ENCODE measurements at places on chromosomes 11 and 22.

GRCh38 chr11:123413636-123414035, 16.4 kb upstream of the GRAMD1B start:
- DNase-seq = no peak

DNA sequence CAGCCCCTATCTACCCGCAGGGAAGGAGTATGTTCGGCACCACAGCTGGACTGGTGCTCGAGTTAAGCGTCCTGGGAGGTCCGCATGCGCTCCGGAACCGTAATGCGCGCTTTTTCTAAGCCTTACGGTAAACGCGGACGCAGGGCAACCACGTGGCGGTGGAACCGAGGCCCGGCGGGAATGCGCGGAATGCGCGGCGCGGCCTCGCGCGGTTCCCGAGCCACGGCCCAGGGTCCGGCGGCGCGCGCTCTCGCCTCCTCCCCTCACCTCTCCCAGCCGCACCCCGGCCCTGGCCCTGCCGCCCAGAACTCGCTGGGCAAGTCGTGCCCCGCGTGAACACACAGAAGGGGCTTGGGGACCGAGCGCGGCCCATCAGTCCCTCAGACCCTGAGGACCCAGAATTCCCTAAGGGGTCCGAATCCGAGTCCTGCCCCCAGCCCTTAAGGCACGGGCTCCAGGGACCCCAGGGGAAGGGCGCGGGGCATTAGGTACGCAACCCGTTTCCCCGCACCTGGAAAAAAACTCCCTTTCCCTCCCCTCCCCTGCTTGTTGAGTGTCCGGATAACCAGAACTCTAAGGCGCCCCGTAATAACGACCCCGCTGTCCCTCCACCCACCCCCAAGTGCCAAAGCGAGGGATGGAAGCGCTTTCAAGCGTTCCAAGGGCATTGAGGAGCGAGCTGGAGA, 4.3 kb upstream of the CCND1 start:
- peak; percentile 96 for DNase-seq

GRCh38 chr11:111845276-111846028, 25.9 kb downstream of the ALG9 start:
- no peak for DNase-seq

- DNase-seq = peak; percentile 28
These were observed 134.1 kb downstream of the GRIK4 start for GRCh38 chr11:120645639-120646038.

GRCh38 chr11:10208131-10208575, 85.9 kb downstream of the SBF2 start:
- peak; percentile 54 for DNase-seq

GRCh38 chr11:63764340-63764678, 4.3 kb downstream of the ZFTA start:
- no peak for DNase-seq

DNA sequence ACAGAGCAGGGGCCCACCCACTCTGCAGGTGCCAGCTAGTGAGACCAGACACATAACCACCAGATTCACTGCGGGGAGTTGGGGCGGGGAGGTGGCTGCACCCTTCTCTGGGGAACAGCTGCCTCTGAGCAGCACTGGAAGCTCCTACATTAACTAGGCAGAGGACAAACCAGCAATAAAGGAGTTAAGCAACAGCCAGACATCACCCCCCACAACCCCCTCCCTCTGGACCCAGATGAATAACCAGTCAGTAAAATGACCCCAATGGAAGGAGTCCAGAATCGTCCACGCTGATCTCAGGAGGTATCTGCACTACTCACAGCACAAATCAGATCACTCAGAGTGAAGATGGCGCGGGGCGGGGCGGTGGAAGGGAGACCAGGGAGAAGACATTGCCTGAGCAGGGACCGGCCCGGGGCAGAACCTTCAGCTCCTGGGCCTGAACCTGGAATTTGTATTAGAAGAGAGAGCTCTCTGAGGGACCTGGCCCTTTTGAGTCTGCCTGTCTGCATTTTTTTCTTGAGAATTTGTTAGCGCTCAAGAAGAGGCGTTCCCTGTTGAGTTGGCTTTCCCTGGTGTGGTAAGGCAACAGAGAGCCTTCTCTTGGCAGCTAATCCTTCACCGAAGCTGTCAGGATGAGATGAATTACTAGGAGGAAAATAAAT, 125.5 kb upstream of the NCAM1 start:
- no peak for DNase-seq

DNA sequence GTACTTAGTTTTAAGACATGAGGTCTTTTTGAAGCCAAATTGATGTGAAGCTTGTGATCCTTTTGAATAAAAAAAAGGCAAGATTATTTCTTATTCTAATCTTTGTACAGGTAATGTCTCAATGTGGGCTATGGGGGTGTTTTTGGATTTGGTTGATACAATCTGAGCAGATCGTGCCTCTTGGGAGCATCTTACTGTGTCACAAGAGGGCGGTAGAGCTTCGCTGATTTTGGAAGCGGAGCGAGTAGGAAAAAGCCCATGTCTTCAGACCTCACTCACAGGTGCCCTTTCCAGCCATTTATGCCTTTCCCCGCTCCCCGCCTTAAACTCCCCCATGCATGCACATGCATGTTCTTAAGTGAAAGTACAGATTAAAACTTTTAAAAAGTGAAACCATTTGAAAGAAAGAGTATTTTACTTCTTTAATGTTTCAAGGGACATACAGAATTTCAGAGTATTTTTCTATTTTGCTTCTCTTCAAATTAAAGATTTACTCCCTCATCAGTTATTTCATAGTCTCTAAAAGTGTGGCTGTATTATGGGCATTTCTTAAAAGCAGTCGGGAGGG, 18.8 kb downstream of the DDX25 start:
- peak; percentile 85 for DNase-seq

DNA sequence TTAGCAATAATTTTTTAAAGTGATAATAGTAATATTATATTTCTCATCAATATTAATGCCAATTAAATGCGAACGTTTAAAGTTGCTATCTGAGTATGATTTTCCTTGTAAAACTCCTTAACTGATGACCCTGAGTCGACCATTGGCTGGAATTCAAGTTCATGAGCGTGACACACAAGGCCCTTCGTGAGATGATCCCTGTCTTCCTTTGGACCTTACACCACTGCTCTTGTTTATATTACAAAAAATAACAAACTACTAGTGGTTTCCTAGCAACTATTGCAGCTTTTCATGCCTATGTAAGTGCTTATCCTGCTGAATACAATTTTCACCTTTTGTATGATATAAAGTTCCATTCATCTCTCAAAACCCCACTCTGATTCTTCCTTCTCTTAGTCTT, 752.9 kb downstream of the CNTN5 start:
- peak; percentile 50 for DNase-seq

- DNase-seq = no peak
These were observed 65.3 kb upstream of the LINC01488 start for GRCh38 chr11:69416143-69416515.

GRCh38 chr11:70886676-70887541, 365.5 kb downstream of the SHANK2 start:
- DNase-seq = no peak

- no peak for DNase-seq
These were observed 507.1 kb upstream of the CCDC90B start for GRCh38 chr11:83793310-83793709.

DNA sequence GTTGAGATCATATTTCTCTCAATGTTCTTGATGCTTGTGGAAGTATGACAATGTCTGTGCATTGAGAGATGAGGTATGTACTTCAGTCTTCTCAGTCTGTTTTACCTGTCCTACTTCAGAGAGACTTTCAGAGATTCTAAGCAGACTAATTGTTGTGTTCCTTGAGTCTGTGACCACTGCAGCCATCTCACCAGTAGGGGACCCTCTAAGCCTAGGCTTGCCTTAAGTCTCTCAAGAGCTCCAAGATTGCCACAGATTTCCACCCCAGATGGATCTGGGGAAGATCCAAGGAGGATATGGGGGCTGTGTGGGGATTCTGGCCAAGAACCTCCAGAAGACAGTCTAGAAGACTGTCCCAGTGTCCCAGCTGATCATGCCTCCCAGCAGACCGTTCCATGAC, 179.9 kb upstream of the PLET1 start:
- no peak for DNase-seq

- no peak for DNase-seq
These were observed 60.1 kb upstream of the ZC3H12C start for GRCh38 chr11:110032957-110033570.

DNA sequence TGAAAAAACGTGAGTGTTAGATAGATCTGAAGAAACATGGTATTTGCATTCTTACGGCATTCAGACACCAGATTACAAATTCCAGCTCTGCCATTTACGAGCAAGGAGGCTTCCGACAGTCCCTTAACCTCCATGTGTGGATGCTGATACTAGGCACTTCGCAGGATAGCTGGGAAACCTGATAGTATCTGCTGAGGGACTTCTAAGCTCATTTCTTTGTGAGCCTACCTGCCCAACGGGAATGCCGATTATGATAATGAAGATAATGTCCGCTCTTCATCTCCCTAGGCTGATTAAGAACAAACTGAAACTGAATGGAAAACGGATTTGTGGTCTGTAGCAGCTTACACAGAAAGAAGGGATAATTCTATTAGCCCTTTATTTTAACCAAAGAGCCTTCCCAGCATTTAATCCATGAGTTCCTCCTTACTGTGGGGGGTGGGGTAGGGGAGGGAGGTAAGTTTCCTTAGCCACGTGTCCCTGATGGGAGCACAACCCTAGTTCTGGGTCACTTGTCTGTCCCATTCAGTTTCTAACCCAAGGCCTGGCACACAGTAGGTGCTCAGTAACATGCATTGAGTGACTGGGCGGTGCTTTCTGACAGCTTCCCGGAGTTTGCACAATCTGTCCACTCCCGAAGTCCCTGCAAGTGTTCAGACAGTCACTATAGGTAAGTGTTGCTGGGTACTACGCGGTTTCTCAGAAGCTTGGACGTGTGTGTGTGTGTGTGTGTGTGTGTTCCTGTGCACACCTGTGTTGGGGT, 39.2 kb downstream of the CD6 start:
- no peak for DNase-seq

- peak; percentile 34 for DNase-seq
These were observed 50.1 kb downstream of the RELT start for GRCh38 chr11:73426219-73426850.

GRCh38 chr11:129612447-129612961, 203.1 kb upstream of the TMEM45B start:
- DNase-seq = no peak

DNA sequence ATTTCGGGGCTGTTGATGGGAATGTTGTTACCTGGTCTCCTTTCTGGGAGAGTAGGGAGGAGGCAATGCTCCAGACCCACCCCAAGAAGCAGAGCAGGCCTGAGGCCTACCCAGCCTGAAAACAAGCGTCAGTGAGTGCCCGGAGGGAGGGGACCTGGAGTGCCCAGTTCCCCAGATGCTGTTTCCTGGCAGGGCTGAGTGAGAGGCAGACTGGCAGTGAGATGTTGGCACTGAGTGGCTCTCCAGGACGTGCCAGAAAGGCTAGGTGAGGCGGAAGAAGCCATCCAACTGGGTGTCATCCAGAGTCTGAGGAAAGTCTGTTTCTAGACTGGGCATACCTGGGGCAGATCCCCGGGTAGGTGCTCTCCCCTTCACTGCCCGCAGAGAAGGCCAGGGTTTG, 1.3 kb downstream of the POU2F3 start:
- DNase-seq = no peak

DNA sequence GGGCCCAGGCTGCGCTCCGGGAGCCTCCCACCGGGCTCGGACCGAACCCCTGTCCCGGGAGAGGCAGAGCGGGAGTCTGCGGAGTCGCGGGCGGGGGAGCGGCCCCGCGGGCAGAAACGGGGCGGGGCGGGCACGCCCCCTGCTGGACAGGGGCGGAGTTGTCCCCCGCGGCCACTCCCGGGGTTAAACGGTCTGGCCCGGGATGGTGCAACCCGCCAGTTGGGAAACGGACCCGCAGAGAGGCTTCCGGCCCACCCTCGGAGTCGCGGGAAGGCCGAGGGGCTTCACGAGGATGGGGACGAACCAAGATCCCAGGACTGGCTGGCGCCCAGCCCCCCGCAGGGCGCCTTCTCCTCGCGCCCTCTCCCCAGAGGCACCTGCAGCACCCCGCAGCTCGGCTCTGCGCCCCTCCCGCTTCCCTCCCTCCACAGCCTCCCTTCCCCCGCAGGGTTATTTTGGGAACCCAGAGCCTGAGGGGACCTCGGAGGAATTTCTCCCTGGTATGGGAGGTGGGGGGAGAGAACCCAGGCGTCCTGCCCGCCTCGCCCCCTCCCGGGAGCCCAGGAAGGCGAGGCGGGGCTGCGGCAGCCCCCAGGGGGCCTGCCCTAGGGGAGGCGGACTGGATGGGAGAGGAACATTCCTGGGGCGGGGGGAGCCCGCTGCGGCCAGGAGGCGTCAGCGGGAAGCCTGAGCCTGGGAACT, 902 bp downstream of the RASGRP2 start:
- DNase-seq = peak; percentile 65

DNA sequence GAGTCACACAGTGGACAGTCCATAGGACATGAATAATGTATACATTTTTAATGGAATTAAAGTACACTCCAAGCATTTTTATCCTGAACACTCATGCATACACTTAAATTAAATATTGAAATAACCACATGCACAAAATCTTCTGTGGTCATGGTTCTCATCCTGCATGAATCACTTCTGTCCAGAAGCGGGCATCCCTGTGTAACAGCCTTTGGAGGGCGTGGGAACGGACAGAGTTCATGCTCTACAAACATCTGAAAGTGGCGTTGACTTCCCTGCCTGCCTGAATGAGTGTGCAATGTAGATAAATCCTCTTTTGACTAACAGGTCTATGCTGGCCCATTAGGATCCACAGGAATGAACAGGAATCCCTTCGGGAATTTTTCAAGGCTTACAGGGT, 780.2 kb downstream of the BRD1 start:
- DNase-seq = no peak

DNA sequence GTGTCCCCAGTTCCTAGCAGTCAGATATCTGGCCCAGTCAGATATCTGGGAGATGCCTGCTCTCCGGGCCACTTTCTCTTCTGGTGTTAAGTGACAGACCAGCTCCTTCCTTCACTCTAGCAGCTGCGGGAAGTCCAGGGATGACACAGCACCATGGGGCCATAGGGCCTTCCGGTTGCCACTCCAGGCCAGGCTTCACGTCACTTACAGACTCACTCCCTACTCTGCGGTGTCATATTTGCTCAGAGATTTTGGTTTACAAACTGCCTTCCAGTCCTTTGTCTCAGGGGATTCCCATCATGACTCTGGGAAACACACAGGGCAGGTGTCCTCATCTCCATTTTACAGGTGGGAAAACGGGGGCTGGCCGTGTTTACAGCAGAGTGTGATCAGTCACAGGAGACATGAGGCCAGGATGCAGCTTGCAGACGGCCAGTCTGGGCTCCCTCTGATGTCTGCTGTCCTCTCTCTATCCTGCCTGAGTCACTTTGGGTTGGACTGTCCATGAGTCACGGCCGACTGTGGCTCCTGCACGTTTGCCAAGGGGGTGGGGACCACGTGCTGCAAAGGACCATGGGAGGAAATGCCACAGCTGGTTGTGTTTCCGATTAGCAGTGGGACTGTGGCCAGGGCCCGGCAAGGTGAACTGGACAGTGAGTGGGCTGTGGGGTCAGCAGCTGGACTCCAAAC, 8.2 kb upstream of the TBC1D22A start:
- DNase-seq = peak; percentile 97

DNA sequence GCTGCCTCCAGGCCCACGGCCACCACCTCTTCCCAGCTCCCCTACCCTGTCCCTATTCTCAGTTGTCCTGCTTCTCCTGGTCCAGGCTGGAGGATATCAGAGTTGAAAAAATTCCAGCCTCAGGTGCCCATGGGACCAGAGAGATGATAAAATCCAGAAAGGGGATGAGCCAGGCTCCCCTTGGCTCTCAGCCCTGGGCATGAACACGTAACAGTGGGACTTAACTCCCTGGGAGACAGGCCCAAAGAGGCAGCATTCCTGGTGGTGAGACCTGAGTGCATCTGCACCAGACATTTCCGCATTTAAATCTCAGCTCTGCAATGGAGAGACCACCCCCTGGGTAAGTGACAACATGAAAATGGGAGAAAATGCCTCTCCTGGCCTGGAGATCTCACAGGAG, 10.4 kb upstream of the SLC39A13 start:
- DNase-seq = no peak

GRCh38 chr11:57493507-57494503, 21.7 kb downstream of the SLC43A1 start:
- DNase-seq = peak; percentile 55

Measured in astrocyte of the hippocampus (primary cell).